ENCODE measurements at places on chromosomes 16 and 17.
A peak's percentile ranks its signal among the peaks of the same experiment; 100 is the strongest.

DNA sequence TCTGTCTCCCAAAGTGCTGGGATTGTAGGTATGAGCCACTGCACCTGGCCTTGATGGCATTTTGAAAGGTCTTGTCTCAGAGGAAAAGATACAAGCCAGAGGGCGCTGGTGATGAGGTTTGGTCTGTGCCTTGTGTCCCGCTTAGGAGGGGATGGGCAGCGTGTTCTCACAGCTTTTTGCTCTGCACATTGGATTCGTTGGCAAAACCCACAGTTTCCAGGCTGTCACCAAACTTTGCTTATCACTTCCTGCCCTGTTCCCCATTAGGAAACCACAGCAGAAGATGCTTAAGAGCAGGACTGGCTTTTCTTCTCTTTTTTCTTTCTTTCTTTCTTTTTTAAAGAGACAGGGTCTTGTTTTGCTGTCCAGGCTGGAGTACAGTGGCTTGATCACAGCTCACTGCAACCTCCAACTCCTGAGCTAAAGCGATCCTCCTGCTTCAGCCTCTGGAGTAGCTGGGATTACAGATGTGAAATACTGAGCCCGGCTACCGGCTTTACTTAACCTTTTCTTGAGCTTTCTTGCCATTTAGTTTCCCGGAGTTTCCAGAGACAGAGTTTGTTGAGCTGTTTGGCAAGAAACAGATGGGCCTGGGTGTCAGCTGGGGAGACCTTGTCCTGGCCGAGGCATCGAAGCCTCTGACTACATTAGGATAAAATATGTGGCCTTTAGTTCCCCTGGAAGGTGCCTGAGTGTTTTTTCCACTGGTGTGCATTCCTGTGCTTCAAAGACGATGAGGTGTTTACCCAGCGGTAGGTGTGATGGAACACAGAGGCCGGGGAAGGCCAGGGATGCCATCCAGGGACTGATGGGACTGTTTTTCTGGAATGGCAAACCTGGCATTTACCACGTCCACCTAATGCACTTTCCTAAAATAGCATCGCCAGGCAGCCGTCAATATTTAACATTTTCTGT lies 112.9 kb downstream of the ABCC1 start:
- no peak for DNase-seq

DNA sequence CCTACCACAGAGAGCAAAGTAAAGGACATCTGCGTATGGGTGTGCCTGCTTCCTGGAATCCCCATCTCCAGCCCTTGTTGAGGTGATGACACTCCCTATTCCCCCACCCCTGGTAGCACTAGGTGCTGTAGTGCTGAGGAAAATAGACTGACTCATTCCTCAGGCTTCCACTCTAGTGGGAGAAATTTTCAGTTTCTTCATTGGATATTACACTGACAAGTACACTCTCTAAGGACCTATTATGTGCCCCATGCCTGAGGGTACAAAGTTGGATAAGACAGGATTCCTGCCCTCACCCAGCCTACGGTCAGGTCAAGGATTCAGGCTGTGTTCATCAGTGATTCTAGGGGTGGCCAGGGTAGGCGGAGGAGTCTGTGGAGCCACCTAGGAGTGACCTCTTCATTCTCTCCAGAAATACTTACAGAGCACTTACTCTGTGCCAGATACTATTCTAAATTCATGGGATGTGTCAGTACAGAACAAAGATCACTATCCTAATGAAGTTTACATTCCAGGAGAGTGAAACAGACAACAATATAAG lies 4.5 kb upstream of the ZC3H7A start:
- no peak for DNase-seq

GRCh38 chr16:27628241-27628942 lies 78.4 kb downstream of the KATNIP start:
- no peak for DNase-seq

DNA sequence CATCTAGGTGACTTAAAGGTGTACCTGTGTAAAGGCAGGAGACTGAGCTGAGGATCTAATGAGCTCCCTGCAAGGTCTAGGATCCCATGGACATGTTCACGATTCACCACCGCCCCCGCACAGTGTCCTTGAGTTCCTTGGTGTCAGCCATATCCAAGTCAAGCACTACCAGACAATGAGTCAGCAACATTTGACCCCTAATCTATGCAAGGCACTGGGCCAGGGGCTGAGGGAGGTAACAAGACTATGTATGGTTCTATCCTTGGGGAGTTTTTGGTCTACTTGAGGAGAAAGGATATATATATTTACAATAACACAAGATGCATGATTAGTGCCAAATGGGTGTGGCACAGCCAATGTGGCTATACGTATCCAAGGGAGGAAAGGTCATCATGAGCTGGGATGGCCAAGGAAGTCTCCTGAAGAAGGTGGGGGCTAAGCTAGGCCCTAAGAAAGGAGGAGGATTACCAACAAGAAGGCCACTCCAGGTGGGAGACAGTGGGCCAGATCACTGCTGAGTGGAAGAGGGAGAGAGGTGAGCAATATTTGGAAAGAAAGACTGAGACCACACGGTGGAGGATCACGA lies 35.0 kb downstream of the ITGB3 start:
- DNase-seq = no peak

DNA sequence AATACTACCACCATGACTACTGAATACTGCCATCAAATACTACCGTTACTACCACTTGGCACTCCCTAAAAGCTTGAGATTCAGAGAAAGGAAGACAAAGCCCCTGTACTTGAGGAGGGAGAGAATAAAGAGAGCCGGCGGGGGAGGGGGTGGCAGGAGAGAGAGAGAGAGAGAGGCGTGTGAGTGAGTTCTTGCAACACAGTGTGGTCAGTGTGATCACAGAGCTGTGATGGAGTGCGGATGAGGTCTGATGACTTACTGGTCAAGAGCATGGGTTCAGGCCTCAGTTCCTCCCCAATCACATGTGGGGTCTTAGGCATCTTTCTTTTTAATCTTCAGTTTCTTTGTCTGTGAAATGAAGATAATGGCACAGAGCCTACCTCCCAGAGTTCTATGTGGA lies 19.2 kb downstream of the PRKCB start:
- no peak for DNase-seq

GRCh38 chr16:72291531-72291981 lies 119.6 kb upstream of the PMFBP1 start:
- peak; percentile 67 for DNase-seq

DNA sequence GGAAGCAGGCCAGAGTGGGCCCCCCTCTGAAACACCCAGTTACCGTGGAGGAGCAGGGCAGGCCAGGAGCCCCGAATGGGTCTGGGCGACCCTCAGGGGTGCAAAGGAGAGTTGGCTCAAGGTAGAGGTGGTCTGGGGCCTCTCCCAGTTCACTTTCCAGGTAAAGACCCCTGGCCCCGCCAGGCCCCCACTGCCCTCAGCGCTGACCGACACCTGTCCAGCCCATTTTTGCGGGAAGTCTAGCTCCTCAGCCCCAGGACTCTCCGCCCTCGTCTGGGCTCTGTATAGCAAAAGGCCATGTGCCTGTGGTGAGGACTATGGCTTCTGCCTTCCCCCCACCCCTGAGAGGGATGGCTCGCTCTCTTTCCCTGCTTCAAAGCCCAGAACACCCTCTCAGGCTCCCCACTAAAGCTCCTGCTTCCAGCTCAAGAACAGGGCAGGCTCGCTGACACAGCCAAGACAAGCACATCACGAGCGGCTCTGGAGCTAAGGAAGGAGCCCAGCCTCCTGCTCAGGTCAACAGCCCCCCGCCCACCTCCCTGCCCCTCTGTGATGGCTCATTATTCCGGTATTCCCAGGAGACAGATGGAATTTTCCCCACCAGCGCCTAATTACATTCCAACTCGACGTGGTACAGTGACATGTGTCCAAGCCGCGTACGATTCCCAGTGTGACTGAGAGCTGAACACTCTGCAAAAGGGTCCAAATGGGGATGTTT lies 59.4 kb downstream of the RTN4RL1 start:
- no peak for DNase-seq

DNA sequence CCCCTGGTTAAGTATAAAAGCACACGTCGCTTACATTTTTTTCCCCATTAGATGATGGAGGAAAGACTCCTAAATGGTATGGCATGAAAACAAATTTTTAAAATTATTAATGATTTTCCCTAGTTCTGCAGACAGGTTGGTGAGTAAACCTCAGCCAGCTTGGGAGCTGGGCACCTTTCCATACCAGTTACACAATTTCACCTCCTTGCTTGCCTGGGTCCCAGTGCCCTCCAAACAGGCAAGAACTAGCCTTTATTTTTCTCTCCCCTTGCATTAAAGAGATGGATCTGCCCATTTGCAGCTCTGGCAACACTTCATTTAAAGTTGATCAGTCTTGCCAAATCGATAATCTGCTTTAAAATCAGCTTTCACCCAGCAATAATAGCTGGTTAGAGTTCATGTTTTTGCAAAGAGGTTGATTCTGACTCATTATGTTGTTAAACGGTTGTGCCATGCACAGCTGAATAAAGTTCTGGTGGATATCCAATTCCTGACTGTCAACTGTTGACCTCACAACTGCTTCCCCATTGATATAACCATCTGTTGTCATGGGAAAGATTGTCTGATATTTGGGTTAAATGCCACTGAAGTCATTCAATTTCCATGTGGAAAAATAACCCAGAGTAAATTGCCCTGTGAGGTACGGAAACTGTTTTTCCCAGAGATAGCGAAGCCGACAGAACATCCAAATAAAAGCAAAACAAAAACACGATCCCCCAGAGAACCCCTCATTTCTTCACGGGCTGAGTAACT lies 1.3 kb downstream of the C17orf58 start:
- DNase-seq = no peak

DNA sequence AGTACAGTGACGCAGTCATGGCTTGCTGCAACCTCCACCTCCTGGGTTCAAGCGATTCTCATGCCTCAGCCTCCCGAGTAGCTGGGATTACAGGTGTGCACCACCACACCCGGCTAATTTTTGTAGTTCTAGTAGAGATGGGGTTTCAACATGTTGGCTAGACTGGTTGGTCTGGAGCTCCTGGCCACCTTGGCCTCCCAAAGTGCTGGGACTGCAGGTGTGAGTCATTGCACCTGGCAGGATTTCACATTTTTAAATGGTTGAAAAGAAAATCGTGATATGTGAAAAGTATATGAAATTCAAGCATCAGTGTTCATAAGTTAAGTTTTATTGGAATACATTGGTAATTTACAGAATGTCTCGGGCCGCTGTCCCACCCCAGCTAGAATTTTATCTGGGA lies 2.6 kb downstream of the RMI2 start:
- DNase-seq = no peak

- DNase-seq = no peak
These were observed 408.7 kb upstream of the TNRC6C start for GRCh38 chr17:77549726-77550366.

- no peak for DNase-seq
These were observed 62.4 kb upstream of the PLCG2 start for GRCh38 chr16:81716478-81717225.

DNA sequence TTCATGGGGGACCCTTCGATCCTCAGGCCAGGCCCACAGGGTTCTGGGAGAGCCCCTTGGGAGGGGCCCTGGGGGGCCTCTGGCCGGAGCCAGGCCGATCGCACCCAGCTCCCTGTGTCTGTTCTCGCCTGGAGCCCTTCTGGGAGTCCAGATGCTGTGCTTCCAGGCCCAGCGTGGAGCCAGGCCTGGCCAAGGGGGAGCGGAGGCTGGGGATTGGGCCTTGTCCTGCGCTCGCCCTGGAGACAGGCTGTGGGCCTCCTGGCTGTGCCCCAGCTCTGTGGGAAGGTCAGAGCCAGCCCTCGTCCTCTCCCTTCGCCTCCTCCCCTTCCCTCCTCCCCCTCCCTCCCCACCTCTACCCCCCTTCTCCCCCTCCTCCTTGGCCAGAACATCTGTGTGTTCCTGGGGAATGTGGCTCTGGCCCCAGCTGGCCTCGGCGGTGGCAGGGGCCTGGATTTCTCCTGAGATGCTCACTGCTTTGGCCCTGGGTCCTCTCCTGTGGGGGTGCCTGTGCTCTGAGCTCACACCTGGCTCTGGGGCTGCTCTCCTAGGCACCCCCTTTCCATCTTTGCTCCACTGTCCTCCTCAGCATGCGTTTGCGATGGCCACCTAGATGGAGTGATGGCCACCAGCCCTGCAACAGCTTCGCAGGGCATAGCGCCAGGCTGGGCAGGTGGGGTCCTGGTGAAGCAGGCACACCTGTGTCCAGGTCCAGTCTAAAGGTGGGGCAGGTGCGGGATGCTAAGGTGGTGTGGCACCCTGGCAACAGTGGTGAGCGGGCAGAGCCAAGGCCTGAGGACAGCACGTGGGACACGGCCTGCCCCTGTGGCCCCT lies 90.6 kb upstream of the CIBAR2 start:
- no peak for DNase-seq

GRCh38 chr17:29582772-29583171 lies 6.7 kb downstream of the GIT1 start:
- DNase-seq = no peak

DNA sequence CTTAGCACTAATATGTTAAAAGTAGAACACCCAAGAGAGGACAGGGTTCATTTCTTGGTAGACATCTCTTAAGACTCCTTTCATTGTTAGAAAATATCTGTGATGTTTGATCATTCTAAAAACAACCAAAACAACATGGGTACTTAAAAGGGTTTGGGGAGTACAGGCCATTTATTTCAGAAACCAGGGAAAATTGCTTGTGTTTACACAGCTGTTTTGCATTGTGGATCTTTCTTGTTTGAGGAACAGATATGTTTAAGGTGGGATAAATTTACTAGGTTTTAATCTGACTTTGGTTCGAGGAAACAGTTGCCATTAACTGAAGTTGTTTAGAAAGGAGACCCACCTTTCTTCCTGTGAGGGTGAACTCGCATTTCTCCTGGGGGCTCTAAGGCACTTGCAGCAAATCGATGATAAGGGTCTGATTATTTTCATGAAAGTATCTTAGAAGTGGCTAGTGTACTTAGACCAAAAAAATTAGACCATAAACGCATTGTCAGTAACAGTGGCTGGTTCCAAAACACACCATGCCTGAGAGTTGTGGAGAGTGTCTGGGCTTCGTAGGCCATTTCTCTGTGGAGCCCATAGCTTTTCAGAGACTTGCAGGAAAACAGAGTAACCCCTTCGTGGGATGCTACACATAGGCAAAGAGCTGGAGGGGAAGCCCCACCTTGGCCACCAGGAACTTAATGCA lies 17.6 kb downstream of the CLUAP1 start:
- DNase-seq = no peak

Measured in amniotic stem cell (primary cell).